ENCODE measurements at places on chromosomes 7 and 10.

- DNase-seq, result no peak
Measured at GRCh38 chr7:120996988-120997345, 8.5 kb downstream of the CPED1 start.

- no peak for DNase-seq
Measured at GRCh38 chr7:35536396-35536826, 158.5 kb downstream of the HERPUD2 start.

- DNase-seq, result no peak
Measured at GRCh38 chr10:79103585-79103984, 34.8 kb downstream of the ZMIZ1 start.

- DNase-seq, result no peak
Measured at GRCh38 chr10:112585960-112586359, 138.9 kb downstream of the VTI1A start.

GRCh38 chr7:5750031-5750653 is 31.3 kb downstream of the RNF216 start:
- no peak for DNase-seq

DNA sequence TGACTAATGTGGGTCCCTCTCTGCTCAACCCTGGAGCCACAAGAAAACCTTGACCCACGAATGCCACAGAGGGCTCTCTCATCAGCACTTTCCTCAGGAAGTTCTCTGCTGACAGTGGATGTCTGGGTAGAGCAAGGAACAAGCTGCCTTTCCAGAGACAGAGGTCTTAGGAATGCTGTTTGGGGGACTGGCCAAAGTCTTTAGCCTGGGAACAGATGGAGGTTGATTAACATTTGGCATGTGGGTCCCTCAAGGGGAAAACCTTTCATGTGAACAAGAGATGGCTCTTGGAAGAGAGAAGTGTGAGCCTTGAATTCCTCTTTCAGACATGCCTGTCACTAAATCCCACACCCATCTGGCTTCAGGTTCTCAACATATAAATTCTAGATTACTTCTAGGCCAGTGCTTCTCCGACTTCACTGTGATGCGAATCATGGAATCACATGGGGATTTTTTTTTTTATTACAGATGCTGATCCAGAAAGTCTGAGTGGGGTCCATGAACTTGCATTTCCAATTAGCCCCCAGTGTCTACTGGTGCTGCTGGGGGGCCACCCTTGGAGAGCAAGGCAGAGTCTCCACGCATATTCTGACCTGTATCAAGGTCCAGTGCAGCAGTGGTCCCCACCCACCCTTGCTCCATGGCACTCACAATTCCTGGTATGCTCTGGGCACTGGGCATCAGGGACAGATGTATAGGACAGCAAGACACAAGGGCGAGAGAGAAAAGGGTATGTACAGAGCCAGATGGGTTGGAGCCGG is 360.4 kb downstream of the CXCL12 start:
- no peak for DNase-seq

- no peak for DNase-seq
Measured at GRCh38 chr10:112706577-112706976, 243.5 kb upstream of the TCF7L2 start.

DNA sequence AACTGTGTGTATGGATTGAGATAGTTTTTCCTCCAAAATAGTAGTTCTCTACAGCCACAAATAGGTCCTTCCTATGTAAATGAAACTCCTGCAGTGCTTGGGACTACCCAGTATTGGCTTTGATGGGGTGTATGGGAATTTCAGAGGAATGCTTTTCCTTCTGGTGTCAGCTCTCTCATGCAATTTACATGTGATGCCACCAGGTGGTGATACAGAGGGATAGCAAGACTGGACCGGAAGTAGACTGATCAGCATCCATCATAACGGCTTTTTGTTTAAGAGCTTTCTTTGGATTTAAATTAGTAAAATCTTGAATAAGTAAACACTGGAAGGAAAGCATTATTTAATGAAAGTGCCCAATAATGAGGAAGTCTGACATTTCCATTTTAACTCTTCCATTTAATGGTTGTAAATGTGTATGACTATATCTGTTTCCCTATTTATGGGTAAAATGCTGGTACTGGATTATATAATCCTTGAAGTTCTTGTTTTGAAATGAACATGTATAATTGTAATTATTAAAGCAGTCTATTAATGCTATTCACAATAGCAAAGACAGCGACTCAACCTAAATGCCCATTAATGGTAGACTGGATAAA is 22.7 kb downstream of the DYNC1I1 start:
- DNase-seq, result no peak

GRCh38 chr7:100413346-100413745 is 15.2 kb downstream of the ZCWPW1 start:
- no peak for DNase-seq

DNA sequence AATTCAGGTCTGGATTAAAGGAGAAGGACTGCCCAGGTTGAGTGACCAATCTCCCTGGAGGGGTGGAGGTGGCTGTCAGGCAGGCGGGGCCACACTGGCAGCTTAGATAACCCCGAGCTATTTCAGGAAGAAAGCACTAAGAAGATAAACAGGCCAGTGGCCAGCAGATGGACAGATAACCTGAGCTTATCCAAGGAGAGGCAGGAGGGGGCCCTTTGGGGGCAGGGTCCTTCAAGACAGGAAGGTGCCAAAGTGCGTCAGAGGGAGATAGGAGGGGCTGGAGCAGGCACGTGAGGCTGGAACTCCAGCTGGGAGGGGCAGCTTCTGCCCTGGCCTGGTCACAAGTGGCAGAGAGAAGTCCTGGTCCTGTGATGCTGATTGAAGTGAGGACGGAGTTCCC is 29.8 kb upstream of the PODXL start:
- DNase-seq, result no peak

- DNase-seq, result no peak
Measured at GRCh38 chr10:54484186-54484585, 316.8 kb downstream of the PCDH15 start.

GRCh38 chr10:89515031-89515841 is 20.2 kb downstream of the SLC16A12 start:
- DNase-seq, result no peak

- no peak for DNase-seq
Measured at GRCh38 chr10:6707352-6707751, 127.3 kb upstream of the PRKCQ start.

GRCh38 chr7:40884241-40884640 is 749.4 kb downstream of the SUGCT start:
- DNase-seq, result no peak

- DNase-seq, result no peak
Measured at GRCh38 chr10:43297534-43297933, 30.7 kb upstream of the RASGEF1A start.

DNA sequence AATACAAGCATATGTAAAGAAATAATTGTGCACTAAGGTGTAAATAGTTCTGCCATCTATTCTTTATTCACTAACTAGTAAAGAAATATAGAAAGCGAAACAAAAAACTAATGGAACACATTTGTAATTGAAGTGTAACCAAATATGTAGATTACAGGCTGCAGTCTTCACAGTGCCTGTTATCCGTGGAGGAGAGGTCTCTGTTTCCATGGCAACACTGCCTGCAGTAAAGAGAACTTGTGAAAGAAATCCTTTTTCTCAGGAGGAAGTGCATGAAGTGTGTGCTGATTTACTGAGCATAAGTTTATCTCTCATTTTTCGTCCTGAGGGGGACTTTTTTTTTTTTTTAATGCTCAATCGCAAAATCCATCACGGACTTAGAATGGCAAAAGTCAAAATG is 102.5 kb downstream of the APBB1IP start:
- no peak for DNase-seq

DNA sequence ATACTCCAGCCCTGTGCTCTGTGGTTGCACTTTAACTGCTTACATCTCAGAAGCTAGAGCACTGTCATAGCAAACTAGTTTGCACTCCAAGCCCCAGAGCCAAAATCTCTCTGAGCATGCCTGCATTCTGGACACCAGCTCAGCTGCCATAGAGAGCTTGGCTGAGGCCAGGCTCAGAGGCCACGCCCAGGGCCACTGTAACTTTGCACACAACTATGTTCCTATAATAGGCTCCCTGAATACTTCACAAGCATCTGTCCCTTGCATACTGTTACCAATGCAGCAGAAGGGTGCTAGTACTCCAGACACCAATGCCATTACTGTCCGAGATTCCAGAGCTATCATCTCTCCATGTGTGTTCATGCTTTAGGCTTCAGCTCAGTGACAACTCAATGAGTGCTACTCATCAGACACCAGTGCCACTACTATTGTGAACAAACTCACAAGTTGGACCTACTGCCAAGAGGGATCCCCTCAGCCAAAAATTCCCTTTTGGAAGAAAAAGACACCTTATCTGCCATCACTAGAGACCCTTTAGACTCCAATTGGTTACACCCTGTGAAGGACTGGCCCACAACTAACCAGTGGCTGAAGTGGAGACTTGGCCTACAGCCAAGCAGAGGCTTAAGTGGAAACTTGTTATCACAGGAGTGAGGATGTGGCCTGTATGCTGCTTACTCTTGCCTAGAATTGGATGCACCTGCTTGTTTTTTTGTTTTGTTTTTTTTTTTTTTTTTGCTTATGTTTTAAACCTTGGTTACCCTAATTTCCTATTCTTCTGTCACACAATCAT is 211.6 kb upstream of the MAGI2 start:
- DNase-seq, result no peak

- no peak for DNase-seq
Measured at GRCh38 chr10:24518981-24519597, 204.6 kb downstream of the ARHGAP21 start.

All from GF-D8 (cell line).